ENCODE measurements at places on chromosomes 3 and 15.

DNA sequence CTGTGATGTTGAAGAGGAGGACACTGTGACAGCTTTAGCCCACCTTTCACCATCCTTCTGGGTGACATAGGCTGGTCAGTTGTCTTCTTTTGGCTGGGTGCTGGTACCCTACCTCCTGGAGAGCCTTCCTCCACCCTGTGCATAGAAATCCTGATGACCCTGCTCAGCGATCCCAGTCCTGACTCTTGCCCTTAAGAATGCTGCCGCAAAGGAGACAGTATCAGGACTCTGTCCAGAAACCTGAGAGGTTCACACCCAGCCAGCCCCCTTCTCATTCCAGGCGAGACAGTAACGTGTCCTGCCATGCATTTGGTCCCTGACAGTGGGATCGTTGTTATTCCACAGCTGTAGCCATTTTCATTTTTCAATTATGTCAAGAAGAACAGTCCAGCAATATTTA, 312.8 kb upstream of the CHRM5 start:
- H3K27ac ChIP-seq, result no peak overlapping the region
- no peaks in the 10 kb centered on the region for H3K36me3 ChIP-seq
- peaks cover 1% of the 10 kb centered on the region for H3K4me1 ChIP-seq
- no peak overlapping the region for H3K4me3 ChIP-seq
- H3K27me3 ChIP-seq, result peaks cover 33% of the 10 kb centered on the region

DNA sequence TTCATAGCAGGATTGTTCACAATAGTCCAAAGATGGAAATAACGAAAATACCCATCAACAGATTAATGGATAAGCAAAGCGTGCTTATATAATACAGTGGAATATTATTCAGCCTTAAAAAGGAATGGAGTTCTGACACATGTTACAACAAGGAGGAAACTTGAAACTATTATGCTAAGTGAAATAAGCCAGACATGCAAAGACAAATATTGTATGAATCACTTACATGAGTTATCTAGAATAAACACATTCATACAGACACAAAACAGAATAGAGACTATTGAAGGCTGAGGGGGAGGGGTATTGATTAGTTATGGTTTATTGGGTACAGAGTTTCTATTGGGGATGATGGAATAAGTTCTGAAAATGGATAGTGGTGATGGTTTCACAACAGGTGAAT, 438.6 kb downstream of the CADM2 start:
- no peak overlapping the region for H3K27ac ChIP-seq
- DNase-seq, result no peak
- H3K36me3 ChIP-seq, result no peaks in the 10 kb centered on the region
- H3K27me3 ChIP-seq, result no peaks in the 10 kb centered on the region
- no peak overlapping the region for H3K4me3 ChIP-seq

DNA sequence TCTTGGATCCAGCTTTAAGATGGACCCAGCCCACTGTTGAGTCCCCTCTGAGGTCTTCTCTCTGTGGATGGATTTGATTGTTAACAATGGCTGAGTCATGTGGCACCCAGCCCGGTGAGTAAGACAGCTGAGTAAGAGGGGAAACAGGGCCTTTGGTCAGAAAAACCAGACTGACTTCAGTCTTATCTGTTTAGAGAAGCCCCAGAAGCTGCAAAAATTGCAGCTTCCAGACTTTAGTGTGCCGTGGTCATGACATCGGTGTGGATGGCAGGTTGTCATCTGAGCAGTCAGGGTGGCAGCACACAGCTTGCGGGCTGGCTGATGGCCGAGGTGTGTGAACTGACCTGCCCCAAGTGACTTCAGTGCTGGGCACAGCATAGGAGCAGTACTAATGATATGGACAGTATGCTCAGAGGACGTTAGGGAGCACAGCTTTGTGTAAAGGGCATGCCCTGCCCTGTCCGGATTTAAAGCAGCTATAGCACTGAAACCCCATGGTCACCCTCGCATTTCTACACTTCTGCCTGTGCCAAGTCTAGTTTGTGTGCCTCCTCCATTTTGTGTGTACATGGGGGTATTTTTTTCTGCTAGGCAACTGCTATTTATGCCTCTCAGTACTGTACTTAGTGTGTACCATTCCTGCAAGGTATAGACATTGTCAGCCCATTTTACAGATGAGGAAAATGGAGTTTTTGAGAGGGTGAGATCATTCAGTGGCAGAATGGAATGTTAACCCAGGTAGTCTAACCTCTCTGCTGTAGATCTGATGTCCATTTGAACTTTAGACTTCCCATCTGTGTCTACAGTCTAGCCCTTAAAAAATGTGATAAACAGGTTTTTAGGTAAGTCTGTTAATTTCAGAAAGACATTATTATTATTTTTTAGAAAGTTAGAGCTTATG, 44.4 kb downstream of the FLNB start:
- H3K27me3 ChIP-seq, result no peaks in the 10 kb centered on the region
- no peaks in the 10 kb centered on the region for H3K36me3 ChIP-seq
- peak overlapping the region; percentile 81 for H3K27ac ChIP-seq
- peak; percentile 98 for DNase-seq
- H3K4me1 ChIP-seq, result peaks cover 38% of the 10 kb centered on the region

DNA sequence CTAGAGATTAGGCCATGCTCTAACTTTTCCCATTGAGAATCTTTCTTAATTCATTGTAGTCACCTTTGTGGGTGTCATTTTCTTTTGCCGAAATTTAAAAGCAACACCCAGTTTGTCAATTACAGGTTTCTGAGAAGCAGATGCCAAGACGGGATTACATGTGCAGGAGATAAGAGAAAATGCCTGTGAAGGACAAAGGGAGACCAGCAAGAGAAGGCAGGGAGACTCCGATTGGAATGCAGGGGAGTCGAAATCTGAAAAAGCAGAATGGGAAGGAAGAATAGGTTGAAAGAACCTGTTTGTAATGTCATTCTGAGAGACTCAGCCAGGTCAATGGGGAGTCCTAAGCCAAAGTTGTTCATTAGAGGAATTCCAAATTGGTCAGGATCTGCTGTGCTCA, 3.6 kb upstream of the DPH6 start:
- H3K27ac ChIP-seq, result no peak overlapping the region
- peaks cover 8% of the 10 kb centered on the region for H3K36me3 ChIP-seq

- DNase-seq, result no peak
- H3K4me3 ChIP-seq, result no peak overlapping the region
- no peak overlapping the region for H3K27ac ChIP-seq
- H3K27me3 ChIP-seq, result peaks cover 61% of the 10 kb centered on the region
- no peaks in the 10 kb centered on the region for H3K36me3 ChIP-seq
- no peaks in the 10 kb centered on the region for H3K4me1 ChIP-seq
These were observed 96.4 kb upstream of the WNT5A start for GRCh38 chr3:55583475-55583874.

DNA sequence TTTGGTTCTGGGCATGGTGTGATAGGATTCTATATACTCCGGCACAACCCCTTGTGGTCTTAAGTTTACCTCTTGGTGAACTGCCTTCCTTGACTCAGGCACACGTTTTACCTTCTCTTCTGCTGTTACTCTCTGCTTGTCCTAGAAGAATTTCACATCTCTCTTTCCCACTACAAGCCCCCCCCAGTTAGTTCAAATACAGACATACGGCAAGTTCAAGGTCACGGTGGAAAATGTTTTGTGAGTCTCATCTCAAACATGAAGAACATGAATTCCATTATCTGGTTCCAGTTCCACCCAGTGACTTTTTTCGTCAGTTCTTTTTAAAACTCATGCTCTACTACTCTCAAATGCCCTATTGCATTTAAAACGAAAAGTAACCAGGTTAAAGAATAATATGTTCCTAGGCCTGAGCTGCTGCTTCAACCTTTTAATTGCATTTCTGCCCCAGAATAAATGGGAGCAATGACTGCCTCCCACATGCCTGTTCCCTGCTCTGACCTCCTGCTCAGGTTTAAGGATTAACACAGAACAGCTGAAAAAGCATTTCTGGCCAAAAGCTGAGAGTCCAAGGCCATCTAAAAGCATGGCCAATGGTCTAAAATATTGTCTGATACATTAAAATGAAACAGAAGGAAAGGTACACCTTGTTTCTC, 132.8 kb downstream of the OSBPL10 start:
- peaks cover 3% of the 10 kb centered on the region for H3K36me3 ChIP-seq
- no peak overlapping the region for H3K4me3 ChIP-seq
- H3K27ac ChIP-seq, result no peak overlapping the region
- no peak for DNase-seq
- no peaks in the 10 kb centered on the region for H3K27me3 ChIP-seq

DNA sequence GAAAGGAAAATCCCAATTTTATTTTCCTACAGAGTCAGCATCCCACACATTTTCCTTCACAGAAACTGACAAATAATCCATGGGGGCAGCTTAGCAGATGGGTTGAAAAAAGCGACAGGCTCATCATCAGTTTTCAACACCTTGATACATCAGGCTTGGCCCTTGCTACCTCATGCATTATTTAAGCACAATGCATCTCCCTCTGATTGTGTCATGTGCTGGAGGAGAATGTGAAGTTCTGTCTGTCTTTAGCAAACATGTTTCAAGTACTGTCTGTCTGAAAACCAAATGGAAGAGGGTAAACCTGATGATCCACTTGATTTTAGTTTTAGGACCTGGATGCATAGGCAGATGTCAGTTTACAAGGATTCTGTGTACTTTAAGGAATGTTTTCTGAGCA, 128.6 kb upstream of the ADAMTS9 start:
- H3K4me1 ChIP-seq, result no peaks in the 10 kb centered on the region
- no peaks in the 10 kb centered on the region for H3K27me3 ChIP-seq
- no peak overlapping the region for H3K27ac ChIP-seq
- DNase-seq, result no peak
- no peak overlapping the region for H3K4me3 ChIP-seq
- no peaks in the 10 kb centered on the region for H3K36me3 ChIP-seq

DNA sequence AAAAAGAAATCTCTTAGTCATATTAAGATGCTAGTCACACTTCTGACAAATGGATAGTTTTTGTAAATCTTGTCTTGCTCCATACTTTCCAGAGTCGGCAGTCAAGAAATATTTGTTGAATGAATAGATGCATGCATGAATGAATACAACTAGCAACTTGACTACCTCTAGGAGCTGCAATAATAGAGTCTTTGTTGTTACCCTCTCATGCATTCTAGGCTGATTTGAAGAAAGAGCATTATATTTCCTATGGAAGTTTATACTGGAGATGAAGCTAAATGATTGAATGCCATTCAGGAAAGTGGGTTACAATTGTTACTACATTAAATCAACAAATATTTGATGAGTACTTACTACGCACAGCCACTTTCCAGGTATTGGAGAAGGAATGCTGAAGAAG, 18.1 kb upstream of the TRAT1 start:
- H3K4me3 ChIP-seq, result no peak overlapping the region
- DNase-seq, result no peak
- H3K36me3 ChIP-seq, result no peaks in the 10 kb centered on the region
- no peaks in the 10 kb centered on the region for H3K4me1 ChIP-seq
